ENCODE measurements at places on chromosomes 2 and 18.

- no peak for ATAC-seq
Measured at GRCh38 chr2:181613241-181613640, 43.7 kb downstream of the CERKL start.

DNA sequence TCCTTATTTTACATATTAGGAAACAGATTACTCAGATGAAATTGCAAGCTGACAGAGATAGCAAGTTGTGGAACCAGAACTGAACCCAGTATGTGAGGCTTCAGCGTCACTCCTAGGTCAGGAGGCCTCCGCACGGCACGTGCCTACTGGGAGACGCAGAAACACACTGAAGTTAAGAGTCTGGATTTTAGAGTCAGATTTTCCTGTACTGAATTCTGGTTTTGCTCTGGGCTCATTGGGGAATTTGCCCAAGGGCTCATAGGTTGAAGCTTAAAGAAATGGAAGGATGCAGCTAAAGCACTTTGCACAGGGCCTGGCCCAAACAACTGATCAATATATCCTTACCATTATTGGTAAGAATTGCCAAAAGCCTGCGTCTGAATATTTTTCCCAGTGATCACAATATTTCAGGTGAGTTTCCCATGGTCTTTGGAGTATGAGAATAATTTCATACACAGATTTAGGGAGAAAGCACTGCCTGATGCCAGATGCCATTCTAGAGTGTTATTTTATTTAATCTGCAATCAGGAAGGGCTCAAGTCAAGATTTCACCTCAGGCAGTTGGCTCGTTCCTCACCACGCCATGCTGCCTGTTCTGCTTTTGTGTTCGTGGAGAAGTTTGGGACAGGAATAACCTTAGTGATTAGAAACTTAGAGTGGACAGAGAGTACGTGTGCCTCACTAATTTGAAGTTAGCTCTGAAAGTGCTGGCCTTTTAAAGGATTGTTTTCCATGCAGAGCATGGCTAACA is 331.9 kb downstream of the MYCN start:
- no peak for ATAC-seq

- no peak for ATAC-seq
Measured at GRCh38 chr2:108911807-108912628, 77.0 kb downstream of the EDAR start.

DNA sequence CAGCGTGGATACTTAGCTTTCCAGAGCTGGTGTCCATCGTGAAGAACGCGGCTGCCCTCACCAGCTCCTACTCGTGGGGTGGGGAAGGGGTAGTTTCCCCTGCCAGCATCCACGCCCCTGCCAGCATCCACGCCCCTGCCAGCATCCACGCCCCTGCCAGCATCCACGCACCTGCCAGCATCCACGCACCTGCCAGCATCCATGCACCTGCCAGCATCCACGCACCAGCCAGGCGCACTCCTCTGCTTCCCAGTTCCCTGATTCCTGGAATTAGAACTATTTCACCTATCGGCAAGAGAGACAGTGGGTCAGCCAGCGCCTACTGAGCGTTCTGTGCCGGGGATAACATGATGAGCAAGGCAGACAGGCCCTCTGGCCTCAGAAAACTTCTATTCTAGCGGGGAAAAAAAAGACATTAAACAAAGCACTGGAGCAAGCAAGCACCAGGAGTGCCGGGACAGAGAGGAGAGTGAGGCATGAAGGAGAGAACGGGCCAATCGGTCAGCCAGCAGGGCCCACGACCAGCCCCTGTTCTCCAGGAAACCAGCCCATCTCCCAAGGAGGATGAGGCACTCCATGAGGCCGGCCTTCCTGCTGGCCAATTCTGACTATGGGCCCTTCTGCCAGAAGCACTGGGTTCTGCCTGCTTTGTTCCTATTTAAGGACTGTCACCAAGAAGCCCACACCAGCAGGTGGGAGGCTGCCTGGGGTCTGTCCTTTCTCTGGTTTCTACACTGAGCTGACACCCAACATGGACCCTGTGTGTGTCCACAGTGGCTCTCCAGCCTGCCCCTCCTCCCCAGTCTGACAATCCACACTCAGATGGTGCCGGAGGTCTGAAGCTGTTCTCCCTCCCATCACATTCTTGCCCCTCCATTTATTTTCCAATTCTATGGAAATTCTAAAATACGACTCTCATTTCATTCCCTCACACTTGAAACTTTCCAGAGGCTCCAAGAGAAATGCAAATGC is 78.4 kb upstream of the SALL3 start:
- no peak for ATAC-seq

DNA sequence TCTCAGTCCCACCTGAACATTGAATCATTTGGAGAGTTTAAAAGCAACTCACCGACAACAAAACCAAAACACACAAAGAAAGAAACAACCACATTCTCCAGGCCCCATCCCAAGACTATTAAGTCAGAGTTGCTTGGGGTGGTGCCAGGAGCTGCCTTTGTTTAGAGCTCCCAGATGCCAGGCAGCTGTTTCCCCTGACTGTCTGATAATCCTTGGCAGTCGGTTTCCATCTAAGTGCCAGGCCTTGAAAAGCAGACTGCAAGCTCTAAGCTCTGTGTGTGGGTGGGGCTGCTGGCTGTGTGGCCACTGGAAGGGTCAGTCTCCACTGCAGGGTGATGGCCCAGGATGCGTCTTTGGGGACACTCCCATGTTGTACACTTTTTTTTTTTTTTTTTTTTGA is 255.3 kb upstream of the AGAP1 start:
- no peak for ATAC-seq

DNA sequence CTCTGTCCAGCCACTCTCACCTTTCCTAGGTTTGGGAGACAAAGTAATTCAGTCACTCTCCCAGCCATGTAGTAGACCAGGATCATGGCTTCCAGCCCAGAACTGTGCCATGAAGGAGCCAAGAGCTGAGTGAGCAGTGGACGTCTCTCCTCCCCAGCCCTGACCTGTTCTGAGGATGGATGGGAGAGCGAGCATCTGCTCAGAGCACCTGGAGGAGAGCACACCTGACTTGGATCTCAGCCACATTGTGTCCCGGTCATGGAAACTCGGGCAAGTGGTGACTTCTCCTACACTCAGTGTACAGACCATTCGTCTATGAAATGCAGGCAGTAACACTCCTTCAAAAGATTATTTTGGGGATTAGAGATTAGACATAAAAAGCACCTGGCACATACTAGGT is 299.7 kb downstream of the TNS1 start:
- ATAC-seq: no peak

DNA sequence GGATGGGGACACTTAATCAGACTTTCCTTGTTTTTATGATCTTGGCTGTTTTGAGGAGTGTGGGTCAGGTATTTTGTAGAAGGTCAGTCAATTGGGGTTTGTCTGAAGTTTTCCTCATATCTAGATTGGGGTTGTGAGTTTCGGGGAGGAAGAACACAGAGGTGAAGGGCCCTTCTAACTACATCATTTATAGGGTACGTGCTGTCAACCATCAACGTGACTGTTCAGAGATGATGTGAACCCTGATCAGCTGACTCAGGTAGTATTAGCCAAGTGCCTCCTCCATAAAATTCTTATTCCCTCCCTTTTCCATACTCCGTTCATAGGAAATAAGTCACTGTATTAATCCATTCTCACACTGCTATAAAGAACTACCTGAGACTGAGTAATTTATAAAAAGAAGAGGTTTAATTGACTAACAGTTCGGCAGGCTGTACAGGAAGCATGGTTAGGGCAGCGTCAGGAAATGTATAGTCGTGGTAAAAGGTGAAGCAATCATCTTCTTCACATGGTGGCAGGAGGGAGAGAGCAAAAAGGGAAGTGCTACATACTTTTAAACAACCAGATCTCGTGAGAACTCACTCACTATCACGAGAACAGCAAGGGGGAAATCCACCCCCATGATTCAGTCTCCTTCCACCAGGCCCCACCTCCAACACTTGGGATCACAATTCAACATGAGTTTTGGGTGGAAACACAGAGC is 547.1 kb upstream of the LINC00305 start:
- ATAC-seq: no peak

- no peak for ATAC-seq
Measured at GRCh38 chr2:136195226-136195625, 77.3 kb upstream of the CXCR4 start.

DNA sequence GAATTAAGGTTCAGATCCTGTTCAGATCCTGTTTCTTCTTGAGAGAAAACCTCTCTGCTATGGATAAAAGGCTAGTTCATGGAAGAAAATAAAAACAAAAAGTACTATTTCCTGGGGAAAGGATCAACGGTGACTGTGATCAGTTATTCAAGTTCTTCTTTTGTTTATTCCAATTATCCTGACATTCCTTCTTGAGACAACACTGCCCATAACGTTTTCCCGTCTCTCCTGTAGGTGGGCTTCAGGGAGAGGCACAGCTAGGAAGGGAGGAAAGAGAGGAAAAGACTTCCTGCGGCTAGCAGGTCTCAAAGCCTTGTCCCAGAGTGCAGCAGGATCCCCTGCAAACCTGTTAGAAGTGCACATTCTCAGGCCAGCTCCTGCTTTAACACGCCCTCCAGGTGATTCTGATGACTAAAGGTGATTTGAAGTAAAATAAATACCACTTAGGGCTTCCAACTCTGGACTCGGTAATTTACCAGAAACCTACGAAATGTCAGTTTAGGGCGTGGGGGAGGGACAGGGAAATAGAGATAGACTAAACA is 4.5 kb upstream of the FHL2 start:
- no peak for ATAC-seq

DNA sequence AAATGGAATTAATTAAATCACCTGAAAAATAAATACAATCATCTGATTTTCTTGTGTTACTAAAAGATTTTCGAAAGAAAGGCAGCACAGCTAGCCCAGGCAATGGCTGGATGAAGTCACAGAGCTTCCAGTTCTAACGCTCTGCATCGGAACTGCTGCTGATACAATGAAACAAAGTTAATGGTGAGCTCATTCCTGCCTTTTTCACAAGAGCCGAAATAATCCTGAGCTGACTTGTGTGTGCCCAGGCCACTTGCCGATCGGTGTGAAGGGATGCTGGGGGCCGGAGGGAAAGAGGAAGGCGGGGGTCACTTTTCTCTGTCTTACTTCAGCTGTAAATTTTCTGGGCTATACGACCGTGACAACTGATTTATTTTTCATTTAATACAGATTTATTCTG is 149.5 kb downstream of the INO80D start:
- ATAC-seq: no peak

GRCh38 chr2:46488389-46488788 is 9.0 kb downstream of the TMEM247 start:
- no peak for ATAC-seq

- no peak for ATAC-seq
Measured at GRCh38 chr18:23703057-23703986, 14.1 kb downstream of the LAMA3 start.

DNA sequence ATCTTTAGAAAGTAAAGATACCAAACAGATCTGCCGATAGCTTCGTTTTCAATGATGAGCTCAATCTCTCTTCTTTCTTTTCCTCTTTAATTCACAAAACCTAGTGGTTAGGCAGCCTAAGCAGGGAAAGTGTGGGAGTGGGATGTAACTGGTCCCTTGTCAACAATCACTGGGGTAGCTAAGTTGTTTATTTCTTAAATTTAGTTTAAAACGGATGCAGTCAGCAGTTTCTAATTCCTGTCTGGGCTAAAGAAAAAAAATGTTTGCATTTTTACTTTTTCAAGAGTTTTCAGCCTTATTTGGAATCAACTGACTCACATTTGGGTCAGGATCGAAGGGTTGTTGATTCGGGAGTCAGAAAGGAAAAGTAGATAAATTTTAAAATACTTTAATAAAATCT is 137.7 kb upstream of the TACR1 start:
- no peak for ATAC-seq

DNA sequence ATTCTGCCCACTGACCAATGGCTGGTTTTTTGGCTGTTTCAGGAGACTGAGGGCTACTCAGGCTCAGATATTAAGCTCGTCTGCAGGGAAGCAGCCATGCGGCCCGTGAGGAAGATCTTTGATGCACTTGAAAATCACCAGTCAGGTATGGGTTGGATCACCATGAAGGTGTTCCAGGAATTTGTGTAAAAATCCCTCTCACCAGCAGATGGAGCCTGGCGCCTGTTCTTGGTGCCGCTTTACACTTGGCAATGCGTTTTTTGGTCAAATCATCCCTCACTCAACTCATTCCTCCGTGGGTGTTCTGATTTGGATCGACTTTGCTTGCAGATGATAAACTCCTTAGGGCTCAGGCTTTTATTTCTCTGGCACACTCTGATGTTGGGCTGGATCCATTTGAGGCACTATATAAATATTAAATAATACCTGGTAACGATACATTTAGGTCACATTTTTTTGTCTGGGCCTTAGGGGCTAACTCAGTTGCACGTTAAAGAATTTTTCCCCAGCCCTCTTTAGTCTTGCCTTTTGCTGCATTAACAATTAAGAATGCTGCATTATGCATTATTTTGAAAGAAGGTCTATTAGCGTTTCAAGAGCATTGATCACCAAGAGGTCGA is 50.0 kb downstream of the HDHD2 start:
- no peak for ATAC-seq

DNA sequence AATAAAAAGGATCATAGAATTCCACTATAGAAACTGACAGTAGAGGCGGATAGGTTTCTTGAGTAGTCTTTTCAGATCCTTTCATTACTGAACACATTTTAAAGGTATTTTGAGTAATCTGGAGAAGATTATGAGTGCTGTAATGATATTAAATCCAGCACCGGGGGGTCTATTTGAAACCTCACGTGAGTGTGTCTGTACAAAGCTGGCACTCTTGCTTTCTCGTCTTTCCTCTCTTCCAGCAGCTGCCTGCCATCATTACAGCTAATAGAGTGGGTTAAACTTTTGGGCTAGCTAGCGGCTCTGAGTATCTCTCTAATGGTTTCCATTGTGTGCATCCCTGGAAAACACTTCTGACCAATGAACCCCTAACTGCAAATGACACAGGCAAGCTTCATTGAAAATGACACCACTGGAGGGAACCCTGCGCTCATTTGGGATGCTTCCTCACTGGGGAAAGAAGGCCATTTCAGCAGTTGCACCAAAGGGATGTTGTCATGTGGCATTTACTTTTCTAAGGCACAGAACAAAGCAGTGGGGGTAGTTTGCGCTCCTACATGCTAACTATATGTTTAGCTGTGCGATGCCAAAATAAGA is 101.0 kb downstream of the HRH4 start:
- ATAC-seq: no peak

- no peak for ATAC-seq
Measured at GRCh38 chr2:239775623-239776435, 249.3 kb downstream of the NDUFA10 start.

DNA sequence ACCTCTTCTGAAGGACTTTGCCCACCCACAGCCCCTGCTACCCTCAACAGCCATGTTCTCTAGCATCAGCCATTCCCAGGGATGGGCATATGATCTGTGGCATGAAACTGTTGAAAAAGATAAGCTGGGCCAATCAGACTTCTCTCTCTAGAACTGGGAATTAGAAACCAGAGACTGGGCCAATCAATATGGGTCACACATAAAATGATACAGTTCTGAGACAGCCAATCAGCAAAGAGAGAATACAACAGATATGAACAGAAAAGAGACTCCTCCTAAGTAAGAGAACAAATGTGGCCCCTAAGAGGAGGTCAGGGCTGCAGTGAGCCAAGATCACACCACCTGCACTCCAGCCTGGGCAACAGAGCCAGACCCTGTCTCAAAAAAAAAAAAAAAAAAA is 2.1 kb downstream of the KIDINS220 start:
- ATAC-seq: no peak

- ATAC-seq: no peak
Measured at GRCh38 chr2:126535408-126535807, 120.5 kb upstream of the GYPC start.

Data from stimulated activated memory B cell treated with anti-CD40 and anti-IgM and Interleukin-4, amounts not matched to agents 10 μg/mL and 1 μg/mL and 100 μg/mL, for 72 hours (primary cell).